Activated CD8-positive, alpha-beta memory T cell treated with anti-CD3 and anti-CD28 coated beads for 1 hour (primary cell): ENCODE measurements at places on chromosomes 2 and 18.
A peak's percentile ranks its signal among the peaks of the same experiment; 100 is the strongest.

DNA sequence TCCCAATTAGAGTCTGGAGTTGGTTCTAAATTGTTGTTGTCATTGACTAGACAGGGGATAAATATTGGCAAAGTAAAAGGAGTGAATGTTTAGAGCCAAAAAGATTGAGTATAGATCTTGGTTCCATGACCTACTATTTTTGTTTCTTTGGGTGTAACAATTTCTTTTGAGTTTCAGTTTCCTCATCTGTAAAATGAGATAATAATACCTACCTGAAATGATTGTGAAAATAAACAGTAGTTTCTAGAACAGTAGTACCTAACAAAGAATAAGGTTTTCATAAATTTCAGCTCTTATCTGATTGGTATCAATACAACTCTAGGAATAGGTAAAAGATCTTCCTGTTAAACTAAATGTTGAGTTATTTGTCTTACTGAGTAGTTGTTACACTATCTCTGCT, 56.8 kb downstream of the PMS1 start:
- DNase-seq: no peak

- no peak for DNase-seq
Measured at GRCh38 chr2:157420771-157421323, 23.0 kb downstream of the CYTIP start.

DNA sequence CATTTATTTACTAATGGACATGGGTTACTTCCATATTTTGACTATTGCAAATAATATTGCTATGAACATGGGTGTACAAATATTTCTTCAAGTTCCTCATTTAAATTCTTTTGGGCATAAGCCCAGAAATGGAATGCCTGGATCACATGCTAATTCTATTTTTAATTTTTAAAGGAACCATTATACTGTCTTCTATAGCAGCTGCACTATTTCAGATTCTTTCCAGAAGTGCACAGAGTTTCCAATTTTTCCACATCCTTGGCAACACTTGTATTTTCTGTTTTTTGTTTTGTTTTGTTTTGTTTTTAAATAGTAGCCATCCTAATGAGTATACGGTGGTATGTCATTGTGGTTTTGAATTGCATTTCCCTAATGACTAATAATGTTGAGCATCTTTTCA, 8.5 kb upstream of the RALBP1 start:
- DNase-seq: no peak

GRCh38 chr2:174568425-174568824, 29.2 kb downstream of the WIPF1 start:
- DNase-seq: no peak

- no peak for DNase-seq
Measured at GRCh38 chr2:54605836-54606235, 117.6 kb upstream of the EML6 start.

GRCh38 chr2:157227592-157227991, 29.9 kb upstream of the GALNT5 start:
- no peak for DNase-seq

DNA sequence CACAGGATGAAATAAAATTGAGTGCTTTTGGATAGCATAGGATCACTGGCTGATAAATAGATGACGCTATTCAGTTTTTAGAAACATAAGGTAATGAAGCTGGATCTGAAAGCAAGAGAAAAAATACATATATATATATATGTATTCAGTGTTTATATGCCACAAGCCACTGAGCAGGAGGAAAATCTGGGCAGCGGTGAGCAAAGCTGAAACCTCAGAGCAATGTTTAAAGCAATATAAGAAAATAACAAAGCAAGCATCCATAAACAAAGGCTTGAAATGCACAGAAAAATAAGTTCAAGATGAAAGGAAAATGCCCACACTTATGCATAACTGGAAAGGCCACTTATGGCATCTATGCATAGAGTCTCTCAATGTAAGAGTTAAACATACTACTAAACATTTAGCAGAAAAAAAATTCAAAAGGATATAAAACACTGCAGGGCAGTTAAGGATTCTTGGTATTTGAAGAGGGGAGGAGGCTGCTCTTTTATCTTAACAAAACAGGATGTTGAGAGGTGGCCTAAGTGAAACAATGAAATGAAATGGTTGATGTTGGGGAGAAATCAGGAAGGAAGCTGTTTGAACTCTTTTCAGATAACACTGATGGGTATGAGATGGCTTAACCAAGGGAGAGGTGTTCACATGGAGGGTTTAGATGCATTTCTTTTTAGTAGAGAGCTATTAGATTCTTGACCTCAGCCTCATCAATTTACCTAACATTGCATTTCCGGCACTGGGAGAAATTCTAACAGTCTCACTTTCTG, 129.1 kb downstream of the ARHGAP15 start:
- no peak for DNase-seq

- DNase-seq: no peak
Measured at GRCh38 chr2:238702276-238703052, 145.4 kb upstream of the TWIST2 start.

DNA sequence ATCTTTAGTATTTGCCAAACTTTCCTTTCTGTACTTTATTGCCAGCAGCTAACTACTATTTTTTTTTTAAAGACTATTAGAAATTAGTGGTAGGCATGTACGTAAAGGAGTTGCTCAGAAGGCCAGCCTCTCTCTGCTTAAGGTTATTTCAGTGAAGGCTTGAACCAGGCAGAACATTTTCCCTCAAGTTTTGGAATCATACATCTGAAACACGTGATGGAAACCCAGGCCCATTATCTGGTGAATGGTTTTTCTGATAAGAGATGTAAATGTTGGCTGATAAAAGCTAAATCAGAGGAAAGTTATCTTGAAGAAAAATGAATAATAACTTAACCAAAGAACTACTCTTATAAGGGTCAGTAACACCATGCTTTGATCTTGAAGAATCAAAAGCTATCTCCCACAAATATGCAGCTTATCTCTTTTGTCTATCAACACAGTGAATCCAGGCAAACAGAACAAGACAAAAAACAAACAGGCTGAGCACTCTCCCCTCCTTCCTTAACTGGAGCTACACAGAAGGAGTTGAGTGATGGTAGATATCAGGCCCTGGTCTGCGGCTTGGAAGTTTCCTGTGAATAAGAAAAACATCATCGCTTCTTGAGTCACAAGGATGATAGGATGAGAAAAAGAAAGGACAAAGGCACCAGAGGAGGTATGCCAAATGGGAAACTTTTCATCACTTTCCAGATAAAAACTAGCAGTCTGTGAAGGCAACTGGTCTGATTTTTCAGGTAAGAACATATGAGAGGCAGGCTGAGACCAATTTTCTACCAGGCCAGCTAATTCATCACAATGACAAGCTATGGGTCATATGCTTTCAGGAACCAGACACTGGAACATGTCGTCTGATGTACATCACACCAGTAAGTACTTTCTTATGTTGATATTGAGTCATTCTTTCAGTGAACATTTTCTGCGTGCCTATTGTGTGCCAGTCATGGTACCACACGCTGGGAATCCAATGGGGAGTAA, 88.4 kb upstream of the STK17B start:
- DNase-seq: no peak

GRCh38 chr2:128281852-128282245, 36.8 kb downstream of the HS6ST1 start:
- no peak for DNase-seq

- DNase-seq: no peak
Measured at GRCh38 chr2:53987336-53987921, 16.6 kb upstream of the PSME4 start.

DNA sequence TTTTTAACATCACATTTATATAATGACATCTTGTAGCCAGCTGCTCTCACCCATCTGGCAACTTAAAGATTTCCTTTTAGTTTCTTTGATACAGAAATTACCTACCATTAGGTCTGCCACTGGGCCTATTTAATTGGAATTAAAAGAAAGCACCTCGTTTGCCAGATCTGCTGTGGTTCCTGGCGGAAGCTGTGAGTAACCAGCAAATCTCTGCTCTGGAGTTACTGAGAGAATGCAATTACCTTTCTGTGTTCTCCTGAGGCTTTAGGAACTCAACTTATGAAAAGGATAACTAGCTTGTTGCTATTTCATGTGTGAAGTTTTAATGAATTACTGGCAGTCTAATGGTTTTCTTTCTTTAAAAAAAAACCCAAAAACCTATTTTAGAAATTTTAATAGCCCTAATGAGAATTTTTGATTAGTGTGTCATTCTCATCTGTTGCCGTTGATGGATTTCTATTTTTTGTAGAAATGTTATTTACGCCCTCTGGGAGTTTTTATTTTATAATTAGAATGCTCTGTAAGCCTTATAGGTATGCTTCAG, 69.7 kb upstream of the LYPD6B start:
- no peak for DNase-seq

DNA sequence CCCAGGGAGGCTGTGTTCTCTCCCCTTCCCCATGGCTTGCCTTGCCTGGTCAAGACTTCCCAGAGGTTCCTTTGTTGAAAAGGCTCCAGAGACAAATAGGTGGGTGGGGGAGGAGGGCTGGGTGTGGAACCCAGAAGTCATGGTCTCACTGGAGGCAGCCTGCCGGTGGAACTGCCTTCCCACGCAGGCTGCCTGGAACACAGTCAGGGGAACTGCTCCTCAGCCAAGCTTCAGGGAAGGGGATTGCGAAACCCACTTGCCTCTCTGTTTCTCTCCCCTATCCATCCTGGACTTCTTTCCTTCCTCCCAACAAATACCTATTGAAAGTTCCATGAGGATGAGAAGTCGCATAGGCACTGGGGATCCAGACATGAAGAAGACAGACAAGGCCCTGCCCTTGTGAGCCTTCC, 31.6 kb downstream of the MARCO start:
- DNase-seq: no peak

DNA sequence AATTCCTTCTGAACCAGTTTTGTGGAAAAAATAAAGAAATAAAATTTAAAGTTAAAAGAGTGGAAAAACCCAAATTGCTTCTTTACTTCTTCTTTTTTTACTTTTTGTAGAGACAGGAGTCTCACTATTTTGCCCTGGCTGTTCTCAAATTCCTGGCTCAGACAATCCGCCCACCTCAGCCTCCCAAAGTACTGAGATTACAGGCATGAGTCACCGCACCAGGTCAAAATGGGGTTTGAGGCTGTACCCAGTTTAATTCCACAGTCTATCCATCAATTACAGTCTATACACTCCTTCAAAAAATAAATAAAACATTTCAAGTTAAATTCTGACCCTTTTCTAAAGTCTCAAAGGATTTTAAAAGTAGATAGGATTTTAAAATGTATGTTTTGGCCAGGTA, 120.3 kb downstream of the FAM161A start:
- no peak for DNase-seq

- DNase-seq: no peak
Measured at GRCh38 chr2:85939131-85939530, 50.3 kb upstream of the ST3GAL5 start.

- no peak for DNase-seq
Measured at GRCh38 chr18:55243255-55243654, 284.0 kb upstream of the CCDC68 start.

- no peak for DNase-seq
Measured at GRCh38 chr18:2139691-2140090, 431.6 kb downstream of the METTL4 start.

DNA sequence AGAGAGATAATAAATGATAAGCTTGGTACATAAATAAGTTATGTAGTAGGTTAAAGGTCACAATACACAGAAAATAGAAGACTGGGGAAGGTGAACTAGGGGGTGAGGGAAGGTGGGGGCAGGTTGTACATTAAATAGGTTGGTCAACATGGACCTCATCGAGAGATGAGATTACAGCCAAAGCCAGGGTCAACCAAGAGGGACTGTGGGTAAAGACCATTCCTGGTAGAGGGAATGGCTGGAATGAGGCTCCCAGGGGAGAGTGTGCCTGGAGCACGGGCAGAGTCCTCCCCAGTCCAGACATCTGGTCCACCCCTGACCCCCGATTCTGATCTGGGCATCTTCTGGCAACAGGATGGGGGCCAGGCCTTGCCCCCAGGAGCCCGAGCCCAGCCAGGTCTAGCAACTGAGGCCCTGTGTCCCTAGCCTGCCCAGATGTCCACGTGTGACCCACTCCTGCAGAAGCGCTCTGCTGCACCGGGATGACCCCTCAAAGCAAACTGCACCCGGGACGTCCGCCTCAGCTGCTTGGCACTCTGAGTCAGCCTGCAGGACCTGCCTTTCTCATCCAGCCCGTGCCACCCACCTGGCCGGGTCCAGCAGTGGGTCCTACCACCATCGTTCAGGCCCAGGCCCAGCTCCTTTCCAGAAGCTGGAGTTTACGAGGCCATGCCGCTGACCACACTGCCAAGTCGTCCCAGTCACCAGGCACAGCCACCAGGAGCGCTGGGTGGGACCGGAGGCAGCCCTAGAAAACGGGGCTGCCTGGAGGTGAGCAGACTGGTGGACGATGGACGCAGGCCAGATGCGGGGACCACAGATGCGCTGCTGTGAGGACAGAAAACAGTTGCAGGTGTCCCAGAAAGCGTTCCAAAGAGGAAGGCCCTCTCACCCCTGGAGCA, 56.2 kb upstream of the ID2 start:
- no peak for DNase-seq

GRCh38 chr2:205673312-205673711, 9.0 kb upstream of the NRP2 start:
- no peak for DNase-seq

- DNase-seq: no peak
Measured at GRCh38 chr2:28558158-28558820, 62.4 kb downstream of the PLB1 start.

DNA sequence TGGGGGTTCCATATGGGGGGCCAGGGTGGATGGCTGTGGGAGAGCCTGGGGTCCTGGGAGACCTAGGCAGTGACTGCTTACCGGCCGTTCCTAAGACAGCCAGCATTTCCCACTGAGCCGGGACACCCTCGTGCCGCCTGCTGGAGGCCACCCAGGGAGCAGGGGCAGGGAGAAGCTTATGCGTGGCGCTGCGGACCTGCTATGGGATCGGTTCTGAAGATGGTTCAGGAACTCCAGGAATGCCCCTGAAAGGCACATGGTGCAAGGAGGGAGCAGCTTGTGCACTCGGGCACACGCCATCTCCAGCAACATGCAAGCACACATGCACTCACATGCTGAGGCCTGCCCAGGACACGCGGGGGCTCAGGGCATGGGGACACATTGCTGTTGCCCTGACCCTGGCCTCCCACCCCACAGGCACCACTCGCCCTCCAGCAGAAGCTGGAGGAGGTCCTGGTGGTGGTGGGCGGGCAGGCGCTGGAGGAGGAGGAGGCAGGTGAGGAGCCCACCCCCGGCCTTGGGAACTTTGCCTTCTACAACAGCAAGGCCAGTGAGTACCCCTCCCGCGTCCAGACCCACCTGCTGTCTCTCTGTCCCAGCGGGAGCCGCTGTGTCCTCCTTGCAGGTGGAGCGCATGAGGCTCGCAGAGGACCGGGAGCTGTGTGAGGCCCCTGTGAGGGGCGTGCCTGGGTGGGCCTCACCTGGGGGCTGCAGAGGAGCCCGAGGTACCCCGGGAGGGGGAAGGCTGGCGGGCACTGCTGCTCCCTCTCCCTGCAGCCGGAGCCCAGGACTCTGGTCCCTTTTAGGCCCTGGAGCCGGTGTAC, 4.1 kb downstream of the KLHL30 start:
- DNase-seq: no peak

DNA sequence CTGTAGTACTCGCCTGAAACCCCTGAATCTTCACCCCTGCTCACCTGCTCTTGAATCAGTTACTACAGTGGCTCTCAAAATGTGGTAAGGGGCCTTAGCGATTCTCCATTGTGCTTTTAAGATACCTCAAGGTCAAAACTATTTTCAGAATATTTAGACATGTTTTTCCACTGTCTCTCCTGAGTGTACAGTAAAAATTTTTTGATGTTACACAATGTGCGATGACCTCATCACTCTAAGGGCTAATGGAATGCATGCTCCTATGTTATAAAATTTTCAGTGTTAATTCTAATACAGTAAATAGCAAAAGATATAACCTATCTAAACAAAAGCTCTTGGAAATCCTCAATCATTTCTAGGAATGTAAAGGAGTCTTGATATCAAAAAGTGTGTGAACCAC, 336.9 kb upstream of the PKDCC start:
- DNase-seq: no peak

- DNase-seq: peak; percentile 71
Measured at GRCh38 chr2:127415593-127416505, 2.4 kb upstream of the PROC start.
